ENCODE measurements at places on chromosomes 12 and 14.
A peak's percentile ranks its signal among the peaks of the same experiment; 100 is the strongest.

GRCh38 chr12:124554429-124555029, 12.9 kb downstream of the NCOR2 start:
- no peak for DNase-seq

DNA sequence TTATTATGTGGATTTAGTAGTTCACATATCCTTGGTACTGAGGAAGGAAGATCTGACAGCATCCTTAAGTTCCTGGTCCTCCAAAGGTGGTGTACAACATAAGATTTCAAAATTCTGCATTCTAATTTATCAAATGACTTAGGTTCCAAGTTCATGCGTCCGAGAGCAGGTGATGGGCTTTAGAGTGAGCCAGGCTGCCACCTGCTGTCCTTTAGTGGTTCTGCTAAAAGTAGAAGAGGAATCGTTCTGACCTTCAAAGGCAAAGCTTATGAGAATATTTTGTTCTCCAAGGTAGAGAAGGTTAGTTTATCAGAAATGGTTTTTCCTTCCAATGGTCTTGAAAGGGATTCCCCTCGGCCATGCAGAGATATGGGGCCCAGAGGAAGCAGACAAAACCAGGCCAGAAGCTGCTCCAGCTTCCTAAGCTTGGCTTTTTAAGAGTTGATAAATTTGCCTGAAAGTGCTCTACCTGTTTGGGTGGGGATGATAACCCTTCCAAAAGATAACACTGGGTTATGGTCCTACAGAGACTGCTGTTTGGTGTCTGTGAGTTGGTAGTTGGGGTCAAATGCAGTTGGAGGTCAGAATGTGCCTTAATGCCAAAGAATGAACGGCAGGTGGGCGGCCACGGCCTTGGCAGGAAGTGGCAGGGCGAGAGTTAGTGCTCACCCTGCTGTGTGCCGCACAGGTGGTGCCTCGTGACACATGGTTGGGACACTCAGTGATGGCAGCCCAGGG, 29.1 kb upstream of the LRTM2 start:
- peak; percentile 37 for DNase-seq

- DNase-seq = peak; percentile 57
These were observed at the start of gene CCND2 for GRCh38 chr12:4273652-4274395. Gene CCND2 (plus strand): TSS chr12:4273762. CDS start chr12:4274041, 279 bp downstream.

DNA sequence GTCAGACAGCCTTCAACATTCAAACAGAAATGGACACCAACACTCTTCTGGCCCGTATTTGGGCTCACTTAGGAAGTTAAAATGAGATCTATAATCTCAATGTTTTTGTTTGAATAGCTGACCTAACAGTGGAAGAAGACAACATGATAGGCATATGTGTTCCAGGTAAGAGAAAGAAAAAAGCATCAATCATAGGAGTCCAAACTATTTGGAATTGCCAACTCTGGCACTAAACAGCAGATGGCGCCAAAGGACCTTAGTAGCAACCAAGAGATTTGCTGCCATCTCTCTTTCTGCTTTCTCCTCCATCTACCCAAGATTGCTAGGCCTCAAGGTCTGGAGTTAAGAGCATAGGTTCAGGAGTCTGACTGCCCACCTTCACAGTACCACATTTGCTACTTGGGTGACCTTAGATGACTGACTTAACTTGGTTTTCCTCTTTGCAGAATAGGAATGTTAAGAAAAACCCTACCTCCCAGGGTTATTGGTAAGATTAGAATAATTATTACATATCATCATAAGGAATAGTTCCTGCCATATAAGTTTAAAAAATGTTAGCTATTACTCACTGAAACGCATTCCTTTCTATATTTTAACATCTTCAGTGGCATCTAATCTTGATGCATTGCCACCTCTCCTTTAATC, 30.2 kb downstream of the PEX5 start:
- peak; percentile 41 for DNase-seq

DNA sequence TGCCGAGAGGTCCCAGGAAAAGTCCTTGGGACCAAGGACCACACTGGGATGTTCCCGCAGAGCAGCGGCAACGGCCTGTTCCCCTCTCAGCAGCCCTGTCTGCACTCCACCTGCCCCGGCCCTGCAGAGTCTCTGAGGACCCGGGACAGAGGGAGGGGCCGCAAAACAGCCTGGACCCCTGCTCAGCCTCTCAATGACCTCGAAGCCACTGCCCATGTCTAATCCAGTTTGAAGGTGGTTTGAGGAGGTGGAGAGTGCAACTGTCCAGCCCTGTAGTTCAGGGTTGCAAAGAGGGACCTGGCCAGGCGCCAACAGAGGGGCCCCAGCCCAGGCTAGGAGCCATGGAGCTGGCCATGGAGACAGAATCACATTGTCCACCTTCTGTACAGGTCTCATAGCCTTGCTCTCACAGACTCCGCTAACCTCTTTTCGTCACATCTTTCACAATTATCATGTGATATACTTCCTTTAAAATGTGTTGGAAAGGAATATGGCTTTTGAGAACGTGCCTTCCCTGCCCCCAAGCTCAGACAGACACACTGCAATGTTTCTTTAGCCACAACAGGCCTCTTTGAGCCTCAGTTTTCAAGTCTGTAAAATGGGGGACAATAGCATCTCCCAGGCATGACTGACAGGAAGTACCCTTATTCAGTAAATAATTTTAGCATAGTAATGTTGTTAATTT, 49.3 kb downstream of the ACTN1 start:
- DNase-seq = no peak

DNA sequence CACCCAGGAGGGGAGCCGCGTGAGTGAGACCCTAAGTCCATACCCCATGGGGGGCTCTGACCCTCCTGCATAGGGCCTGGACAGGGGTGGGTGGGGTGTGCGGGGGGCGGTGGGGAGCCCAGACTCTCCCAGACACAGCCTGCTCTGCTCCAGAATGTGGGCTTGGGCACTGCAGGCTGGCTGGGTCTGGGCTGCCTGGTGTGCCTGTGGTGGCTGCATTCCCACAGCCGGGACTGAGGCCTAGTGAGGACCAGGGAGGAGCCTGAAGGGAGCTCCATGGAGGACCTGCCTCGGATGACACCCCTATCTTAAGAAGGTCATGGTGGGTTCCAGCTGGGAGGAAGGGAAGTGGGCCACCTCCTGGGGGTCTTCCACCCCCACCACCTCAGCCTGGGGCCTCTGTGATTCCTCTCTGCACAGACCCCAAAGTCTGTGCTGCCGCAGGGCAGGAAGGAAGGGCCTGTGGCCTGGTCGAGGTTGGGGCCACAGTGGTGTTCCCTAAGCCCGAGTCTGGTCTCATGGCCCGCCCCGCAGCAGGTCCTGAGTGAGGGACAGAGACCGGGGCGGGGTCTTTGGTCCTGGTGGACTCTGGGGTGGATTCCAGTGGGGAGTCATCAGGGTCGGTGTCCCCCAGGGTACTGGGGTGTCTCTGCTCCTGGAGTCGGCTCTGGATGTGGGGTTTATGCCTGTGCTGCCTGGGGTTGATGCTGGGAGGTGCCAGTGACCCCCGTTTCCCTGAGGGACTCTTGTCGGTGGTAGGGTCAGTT, 392.3 kb downstream of the TMEM121 start:
- DNase-seq = no peak

- no peak for DNase-seq
These were observed 70.4 kb downstream of the CHGA start for GRCh38 chr14:92993302-92993701.

GRCh38 chr12:79933532-79934264, 1.2 kb downstream of the PPP1R12A start:
- DNase-seq = no peak

DNA sequence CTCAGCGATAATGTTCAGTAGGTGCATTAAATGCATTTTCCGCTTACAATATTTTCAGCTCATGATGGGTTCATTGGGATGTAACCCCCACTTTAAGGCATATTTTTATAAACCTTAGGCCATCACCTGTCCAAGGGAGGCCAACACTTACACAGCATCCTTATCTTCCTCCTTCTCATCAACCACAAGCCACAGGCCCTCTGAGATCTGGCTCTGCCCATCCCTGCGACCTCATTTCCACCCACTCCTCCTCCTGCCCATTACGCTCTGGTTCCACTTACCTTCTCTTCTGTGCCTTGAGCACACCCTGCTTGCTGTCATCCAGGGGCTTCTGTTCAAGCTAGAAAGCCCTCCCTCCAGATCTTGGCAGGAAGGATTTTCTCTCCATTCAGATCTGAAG, 93.2 kb downstream of the EGLN3 start:
- DNase-seq = no peak

DNA sequence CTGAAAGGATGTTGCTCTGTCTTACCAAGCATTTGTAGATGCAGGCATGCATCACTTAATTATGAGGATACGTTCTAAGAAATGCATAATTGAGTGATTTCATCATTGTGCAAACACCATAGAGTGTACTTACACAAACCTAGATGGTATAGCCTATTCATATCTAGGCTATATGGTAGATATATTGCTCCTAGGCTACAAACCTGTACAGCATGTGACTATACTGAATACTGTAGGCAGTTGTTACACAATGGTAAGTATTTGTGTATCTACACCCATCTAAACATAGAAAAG, 75.9 kb downstream of the IFT81 start:
- DNase-seq = no peak

DNA sequence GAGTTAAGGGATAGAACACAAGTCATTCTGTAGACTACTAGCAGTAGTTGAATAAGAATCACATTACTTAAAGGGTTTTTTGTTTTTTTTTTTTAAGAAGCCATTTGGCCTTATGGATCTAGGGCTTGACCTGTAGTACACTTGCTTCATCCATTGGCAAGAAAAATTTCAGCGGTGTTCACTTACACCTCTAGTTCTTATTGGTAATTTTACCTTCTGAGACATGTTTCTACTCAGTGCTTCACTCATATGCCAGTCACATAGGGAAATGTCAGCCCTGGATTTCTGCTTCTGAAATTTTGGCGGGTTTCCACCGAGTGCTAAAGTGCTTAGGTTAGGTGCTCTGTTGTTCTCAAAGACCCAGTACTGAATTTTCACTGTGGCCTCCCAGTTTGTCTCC, 72.9 kb downstream of the FRMD6 start:
- DNase-seq = no peak

DNA sequence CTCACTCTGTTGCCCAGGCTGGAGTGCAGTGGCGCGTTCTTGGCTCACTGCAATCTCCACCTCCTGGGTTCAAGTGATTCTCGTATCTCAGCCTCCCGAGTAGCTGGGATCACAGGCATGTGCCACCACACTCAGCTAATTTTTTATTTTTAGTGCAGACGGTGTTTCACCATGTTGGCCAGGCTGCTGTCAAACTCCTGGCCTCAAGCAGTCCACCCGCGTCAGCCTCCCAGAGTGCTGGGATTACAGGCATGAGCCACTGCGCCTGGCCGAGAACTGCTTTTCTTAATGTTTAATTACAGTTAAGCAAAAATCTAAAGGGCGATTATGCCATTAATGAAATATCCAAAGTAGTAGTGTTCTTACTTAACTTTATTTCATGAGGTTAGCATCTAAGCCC, 13.6 kb downstream of the YARS2 start:
- no peak for DNase-seq

- DNase-seq = no peak
These were observed 58.6 kb downstream of the PHETA1 start for GRCh38 chr12:111310076-111310870.

GRCh38 chr12:104557488-104558195, 100.9 kb downstream of the CHST11 start:
- DNase-seq = no peak

Measured in activated T-helper 1 cell treated with Interleukin-2 at 50 U/mL for 16 hours (primary cell).